Activated T-cell treated with anti-CD3 and anti-CD28 coated beads, Interleukin-2, amount 50 U/mL, for 48 hours (primary cell): ENCODE measurements at places on chromosomes 7 and 10.

- no peak for DNase-seq
Measured at GRCh38 chr7:24801883-24802282, 44.6 kb upstream of the GSDME start.

DNA sequence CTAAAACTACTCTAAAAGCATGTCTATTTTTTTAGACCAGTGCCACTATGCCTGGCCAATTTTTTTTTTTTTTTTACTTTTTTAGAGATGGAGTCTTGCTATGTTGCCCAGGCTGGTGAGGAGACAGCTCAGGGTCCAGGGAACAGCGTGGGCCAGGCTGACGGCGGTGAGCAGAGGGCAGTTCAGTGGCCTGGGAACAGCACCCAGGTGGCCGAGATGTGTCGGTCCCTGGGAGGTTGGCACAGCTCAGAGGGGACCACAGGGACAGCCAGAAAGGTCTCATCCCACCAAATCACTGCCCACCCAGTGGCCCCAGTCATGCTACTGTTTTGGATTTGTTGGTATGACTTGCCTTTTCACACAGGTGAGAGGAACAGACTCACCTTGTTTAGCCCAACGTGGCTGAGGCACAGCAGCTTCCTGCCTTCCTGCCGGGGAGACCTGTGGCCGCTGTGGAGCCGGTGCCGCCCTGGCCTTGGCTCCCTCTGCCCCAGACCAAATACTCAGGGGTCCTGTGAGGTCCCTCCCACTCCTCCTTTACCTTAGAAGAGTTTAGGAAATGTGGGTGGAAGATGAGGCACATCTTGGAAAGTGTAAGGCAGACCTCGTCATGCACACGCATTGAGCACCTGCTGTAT lies 109.6 kb downstream of the PTPRE start:
- no peak for DNase-seq

DNA sequence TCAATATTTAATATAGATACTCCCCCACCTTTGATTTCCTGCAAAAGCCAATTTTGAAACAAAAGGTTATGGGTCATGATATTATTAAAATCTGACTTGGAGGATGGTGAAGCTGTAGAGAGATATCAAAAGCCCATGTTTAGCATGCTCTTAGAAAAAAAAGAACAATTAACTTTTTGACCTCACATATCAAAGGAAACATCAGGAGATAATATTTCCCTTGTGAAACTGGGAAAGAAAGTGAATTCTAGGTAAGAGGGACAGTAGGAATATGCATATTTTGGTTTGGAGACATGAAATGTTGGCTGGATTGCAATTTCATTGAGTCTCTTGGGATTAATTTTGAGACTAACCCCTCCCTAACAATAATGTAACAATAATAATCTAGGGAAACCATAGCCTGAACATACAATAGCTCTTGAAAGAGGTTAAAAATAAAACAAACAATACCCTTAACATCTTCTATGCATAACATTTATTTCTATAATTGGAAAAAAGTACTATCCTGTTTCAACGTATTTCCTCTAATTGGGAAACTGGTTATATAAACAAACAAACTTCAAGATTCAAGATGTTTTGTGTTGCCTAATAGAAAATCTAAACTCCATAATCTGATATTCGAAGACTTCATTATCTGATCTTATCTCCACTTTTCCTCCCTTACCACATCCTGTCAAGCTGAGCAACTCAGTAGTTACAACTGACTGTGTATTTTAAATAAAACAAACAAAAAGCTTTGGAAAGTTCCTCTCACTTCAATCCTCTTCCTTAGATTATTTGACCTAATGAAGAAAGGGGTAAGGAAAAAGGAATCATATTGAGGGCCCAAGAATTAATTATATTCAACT lies 14.8 kb downstream of the TMEM26 start:
- no peak for DNase-seq

DNA sequence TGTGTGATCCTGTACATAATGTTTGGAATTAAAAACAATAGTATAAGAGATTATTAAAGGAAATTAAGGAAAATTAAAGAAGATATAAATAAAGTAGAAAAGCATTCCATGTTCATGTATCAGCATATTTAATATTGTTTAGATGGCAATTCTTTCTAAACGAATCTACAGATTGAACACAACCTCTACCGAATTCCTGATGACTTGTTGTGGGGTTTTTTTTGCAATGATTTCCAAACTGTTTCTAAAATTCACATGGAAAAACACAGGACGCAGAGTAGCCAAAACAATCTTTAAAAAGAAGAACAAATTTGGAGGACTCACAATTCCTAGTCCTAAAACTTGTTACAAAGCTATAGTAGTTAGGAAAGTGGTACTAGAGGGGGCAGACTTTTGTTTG lies 573.4 kb upstream of the IGFBP3 start:
- no peak for DNase-seq

- no peak for DNase-seq
Measured at GRCh38 chr7:100719523-100720278, 567 bp upstream of the EPO start.

DNA sequence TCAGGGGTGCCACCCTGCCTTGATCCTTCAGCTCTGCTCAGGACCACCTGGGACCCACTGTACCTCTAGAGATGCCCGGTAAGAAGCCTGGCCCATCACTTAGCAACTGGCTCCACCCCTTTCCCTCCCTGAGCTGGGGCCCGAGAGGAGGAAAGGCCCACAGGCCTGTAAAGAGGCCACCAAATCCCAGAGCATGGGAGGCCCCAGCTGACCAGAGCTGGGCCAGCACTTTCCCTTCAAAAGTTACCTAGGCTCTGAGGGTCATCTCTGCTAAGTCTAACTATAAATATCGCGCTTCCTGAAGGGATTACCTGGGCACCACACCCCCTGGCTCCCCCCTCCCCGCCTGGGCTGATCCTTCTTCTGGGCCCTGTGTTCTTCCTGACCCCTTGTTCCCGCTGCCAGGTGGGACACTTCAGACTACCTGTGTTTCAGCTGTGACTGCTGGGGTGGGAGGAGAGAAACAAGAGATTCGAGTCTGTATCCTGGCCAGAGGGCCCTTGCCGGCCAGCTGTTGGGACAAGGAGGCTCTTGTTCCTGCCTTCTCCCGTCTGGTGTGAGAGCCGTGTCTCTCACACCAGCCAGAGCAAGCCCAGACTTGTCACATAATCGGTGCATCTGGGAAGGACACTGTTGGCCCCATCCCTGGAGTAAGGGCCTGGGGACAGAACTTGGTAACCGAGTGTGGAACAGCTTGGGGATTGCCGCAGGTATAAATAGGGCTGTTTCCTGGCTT lies 22.8 kb upstream of the ANKRD2 start:
- no peak for DNase-seq

DNA sequence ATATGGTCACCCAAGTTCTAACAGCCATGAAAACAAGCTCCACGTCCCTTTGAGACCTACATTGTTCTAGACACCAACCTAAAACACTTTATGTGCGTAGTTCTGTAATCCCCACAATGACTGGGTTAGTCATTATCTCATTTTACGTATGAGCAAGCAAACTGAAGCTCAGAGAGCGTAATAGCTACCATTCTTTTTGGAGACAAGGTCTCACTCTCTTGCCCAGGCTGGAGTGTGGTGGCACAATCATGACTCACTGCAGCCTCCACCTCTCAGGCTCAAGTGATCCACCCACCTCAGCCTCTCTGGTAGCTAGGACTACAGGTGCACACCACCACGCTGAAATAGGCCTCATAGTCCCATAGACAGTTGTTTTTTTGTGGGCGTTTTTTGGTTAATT lies 10.5 kb downstream of the DAGLB start:
- DNase-seq: peak; percentile 52

DNA sequence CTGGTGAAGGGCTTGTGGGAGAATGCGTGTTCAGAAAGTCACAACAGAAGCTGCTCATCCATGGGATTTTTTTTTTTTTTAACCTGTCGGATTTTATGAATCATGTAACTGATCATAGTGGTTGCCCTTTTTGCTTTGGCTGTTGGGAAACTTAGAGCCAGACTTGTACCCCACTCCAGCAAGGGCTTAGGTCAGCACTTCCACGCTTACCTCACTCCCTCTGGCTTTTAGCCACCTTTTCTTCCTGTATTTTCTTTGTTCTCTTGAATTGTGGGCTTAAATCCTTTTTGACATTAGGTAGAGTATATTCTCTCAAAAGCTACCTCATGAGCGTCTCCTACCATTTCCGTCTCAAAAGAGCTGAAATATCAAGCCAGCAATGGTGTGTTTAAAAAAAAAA lies 113.6 kb upstream of the BTBD16 start:
- no peak for DNase-seq

DNA sequence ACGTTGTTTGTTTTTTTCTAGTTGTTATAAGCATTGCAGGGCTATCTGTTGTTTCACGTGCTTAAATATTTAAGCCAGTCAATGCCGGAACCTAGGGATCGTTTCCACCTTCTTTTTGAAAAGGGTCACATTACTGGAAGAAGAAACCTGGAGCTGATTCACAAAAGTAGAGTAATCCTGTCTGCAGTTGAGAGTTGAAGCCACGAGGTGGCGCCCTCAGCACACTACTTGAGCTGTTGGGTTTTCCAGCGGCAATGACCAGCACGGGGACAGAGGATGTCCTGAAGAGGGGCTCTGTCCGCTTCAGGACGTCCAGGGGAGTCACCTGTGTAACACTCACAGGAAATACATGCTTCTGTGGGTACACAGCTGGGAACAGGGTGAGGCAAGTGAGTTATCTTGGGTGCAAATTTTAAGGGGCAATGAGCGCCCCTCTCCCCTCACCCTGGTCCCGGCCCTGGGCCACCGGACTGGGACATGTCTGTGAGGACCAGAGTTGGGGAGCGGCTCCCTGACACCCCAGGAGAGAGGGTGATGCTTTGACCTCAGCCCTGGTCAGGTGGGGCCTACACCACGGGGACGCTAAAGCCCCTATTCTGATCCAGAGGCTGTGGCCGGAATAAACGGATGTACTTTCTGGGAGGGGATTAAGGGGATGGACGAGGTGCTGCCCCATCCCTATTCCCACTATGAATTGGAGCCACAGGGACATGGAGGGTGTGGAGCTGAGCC lies 26.3 kb upstream of the WDFY4 start:
- peak; percentile 78 for DNase-seq

DNA sequence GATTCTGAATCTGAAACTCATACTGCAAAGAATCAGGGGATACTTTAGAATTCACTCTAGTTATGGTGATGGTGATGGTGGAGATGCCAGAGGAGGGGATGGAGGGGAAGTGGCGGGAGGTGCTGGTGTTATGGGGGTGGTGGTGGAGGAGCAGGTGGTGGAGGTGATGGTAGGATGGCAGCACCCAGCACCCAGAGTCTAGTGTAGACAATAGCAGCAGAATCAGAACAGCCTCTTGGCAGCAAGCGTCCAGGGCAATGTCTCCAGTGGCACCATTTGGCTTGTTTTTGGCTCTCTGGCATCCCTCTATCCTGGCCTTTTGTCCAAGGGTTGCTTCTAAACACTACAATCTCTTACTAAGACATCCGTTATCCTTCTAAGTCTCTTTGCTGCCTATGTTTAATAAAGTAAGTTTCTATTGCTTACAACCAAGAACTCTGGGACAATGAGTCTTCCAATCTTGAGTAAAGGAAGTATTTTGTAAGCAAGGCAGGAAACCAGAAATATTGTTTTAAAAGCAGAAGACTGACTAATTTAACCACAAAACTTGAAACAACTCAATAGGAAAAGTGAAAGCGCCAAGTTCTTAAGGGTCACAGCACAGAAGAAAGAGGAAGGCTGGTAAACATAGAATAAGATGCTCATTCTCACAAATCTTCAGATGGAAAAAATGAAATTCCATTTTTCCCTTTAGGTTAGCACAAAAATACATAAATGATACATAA lies 42.4 kb upstream of the GDF10 start:
- no peak for DNase-seq

DNA sequence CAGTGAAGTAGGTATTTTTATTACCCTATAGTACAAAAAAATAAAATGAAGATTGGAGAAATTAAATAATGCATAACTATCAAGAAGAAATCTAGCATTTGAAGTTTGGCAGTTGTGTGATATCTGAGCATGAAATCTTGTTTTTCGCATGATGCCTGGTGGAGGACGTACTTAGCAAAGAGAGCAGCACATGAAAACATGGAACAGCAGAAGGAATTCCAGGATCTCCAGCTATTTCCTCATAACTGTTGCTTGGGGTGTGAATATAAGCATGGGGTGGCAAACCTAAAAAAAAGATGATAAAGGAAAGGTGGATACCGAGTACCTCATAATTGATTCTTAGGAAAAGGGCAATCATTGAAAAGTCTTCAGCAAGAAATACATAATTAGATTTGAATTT lies 174.3 kb upstream of the FAM3C start:
- DNase-seq: no peak

- DNase-seq: no peak
Measured at GRCh38 chr10:11687357-11687771, 54.8 kb upstream of the ECHDC3 start.

GRCh38 chr10:3775696-3776551 lies 9.1 kb downstream of the KLF6 start:
- no peak for DNase-seq

DNA sequence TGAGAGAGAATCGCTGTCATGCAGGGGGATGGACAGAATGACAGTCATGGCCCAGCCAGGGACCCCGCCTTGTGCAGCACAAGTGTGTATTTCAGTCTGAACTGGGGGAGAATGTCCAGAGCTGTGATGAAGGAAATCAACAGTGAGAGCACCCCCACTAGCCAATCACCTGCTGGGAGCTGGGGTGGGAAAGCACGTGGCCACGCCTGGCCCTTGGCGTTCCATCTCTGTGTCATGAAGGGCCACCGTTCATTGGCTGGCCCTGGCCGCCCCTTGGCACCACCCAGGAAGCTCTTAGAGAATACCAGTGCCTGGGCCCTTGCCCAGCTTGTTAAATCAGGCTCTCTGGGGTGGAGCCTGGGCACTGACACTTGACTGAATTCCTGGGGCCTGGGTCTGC lies 22.8 kb downstream of the GRID1 start:
- no peak for DNase-seq

GRCh38 chr7:156768698-156769472 lies 124.1 kb downstream of the LMBR1 start:
- DNase-seq: peak; percentile 57

DNA sequence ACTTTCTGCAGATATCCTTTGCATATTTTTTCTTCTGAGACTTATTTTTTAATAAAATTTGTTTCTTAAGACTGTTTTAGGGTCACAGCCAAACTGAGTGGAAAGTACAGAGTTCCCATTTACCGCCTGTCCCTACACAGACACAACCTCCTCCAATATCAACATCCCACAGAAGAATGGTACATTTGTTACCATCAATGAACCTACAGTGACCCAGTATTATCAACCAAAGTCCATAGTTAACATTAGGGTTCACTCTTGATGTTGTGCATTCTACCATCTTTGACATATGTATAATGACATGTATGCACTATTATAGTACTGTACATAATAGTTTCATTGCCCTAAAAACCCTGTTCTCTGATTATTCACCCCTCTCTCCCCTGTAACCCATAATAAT lies 14.6 kb upstream of the REEP3 start:
- no peak for DNase-seq

DNA sequence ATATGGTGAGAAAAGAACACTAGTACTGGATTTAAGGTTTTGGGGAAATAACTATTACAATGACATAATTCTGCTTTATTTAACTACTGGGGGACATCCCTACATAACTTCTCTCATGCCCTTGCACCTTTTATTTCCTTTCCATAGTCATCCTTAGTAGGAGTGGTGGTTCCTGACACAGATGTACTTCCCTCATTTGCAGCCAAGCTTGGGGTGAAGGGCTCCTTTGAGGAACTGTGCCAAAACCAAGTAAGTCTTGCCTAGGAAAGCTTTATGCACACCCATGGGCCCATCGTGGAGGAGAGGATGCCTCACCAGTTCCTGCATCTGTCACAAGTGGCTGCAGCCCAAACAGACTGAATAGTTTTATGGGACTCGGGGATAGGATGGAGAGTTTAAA lies 20.6 kb downstream of the ZDHHC6 start:
- DNase-seq: no peak

- DNase-seq: no peak
Measured at GRCh38 chr7:79282070-79282694, 171.3 kb downstream of the MAGI2 start.

GRCh38 chr7:17033245-17033644 lies 151.5 kb upstream of the AGR3 start:
- DNase-seq: no peak
